ENCODE measurements at places on chromosomes 1 and 21. TPM values are rescaled to one million over a fixed set of nuclear protein-coding genes. Genes with fewer than 3 reads are reported as not detected.

DNA sequence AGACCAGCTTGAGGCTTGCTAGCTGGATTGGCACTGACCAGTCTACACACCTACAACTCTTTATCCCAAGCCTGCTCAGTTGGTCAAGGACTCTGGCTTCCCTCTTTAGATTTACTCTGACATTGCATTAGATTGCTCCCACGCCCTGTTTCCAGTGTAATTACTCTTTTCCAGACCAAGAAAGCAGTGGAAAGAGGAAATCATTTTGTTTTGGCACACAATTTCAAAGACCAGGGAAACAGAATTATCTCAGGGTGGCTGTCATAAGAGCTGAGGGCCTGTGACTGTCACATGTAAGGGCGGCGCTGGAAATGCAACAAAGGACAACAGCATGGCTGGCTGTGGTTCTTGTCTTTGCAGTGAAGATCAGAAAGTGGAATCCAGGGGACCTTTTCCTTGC, 302.7 kb downstream of the HHAT start:
- DNase-seq, result no peak

GRCh38 chr1:7558481-7558880, 212.6 kb upstream of the VAMP3 start:
- DNase-seq, result no peak

GRCh38 chr1:3244025-3244926, 175.3 kb downstream of the PRDM16 start:
- no peak for DNase-seq

Gene NEGR1
- 14.2 TPM for total RNA-seq
